ENCODE measurements at places on chromosomes 16 and 17. TPM values are rescaled to one million over a fixed set of nuclear protein-coding genes. Genes with fewer than 3 reads are reported as not detected.

Gene LRRC75A
- 0.38 TPM for total RNA-seq

Gene ARSG
- 1.3 TPM for total RNA-seq

Gene KRTAP9-8
- not detected for total RNA-seq

Gene ASGR1
- total RNA-seq, result 1.4 TPM

Gene ASPA
- 0.23 TPM for total RNA-seq

Gene TMEM235
- not detected for total RNA-seq

Gene HIGD1B
- not detected for total RNA-seq

Gene CNEP1R1
- total RNA-seq, result 24.9 TPM

Gene MYH13
- total RNA-seq, result 0.13 TPM

Gene TAC4
- not detected for total RNA-seq

Gene ENPP7
- total RNA-seq, result not detected

Gene ACSM2A
- not detected for total RNA-seq

Gene CASKIN1
- total RNA-seq, result 0.06 TPM

Gene WSCD1
- 4.0 TPM for total RNA-seq

Gene ZPBP2
- total RNA-seq, result not detected

Gene FKBP10
- total RNA-seq, result 283 TPM

Gene GRIN2A
- not detected for total RNA-seq

Gene TPSD1
- total RNA-seq, result not detected

Gene GNGT2
- not detected for total RNA-seq

Gene PDK2
- total RNA-seq, result 22.3 TPM

Gene COA3
- 84.1 TPM for total RNA-seq

Gene SEZ6L2
- total RNA-seq, result 15.2 TPM

Gene PITPNM3
- 1.5 TPM for total RNA-seq

Gene TNP2
- total RNA-seq, result not detected

Gene TK1
- total RNA-seq, result 198 TPM

Gene CHST5
- total RNA-seq, result not detected

Gene KRTAP9-4
- not detected for total RNA-seq

Gene SEZ6
- not detected for total RNA-seq

Gene SLC16A13
- total RNA-seq, result 0.63 TPM

Gene GPR179
- not detected for total RNA-seq

Gene KCNH6
- total RNA-seq, result not detected

Gene BEAN1
- 0.19 TPM for total RNA-seq

Gene NTN1
- 0.19 TPM for total RNA-seq

Gene ITGAX
- total RNA-seq, result not detected

Gene KRT32
- total RNA-seq, result not detected

Gene TLCD3B
- not detected for total RNA-seq

Gene ANKS3
- 17.9 TPM for total RNA-seq

Gene PRSS33
- not detected for total RNA-seq

Gene SMPD3
- total RNA-seq, result not detected

Gene UNK
- total RNA-seq, result 18.8 TPM

Gene KRT24
- not detected for total RNA-seq

Gene VAT1
- total RNA-seq, result 248 TPM

Gene CLEC3A
- total RNA-seq, result not detected

Gene CA7
- total RNA-seq, result not detected

Measured in LHCN-M2 (cell line).